Stimulated activated CD4-positive, alpha-beta T cell treated with anti-CD3 and anti-CD28 coated beads, Interleukin-1b, Interleukin-23, amount 100 ng/mL, for 1 hour (primary cell): ENCODE measurements at places on chromosomes 6 and 20.

DNA sequence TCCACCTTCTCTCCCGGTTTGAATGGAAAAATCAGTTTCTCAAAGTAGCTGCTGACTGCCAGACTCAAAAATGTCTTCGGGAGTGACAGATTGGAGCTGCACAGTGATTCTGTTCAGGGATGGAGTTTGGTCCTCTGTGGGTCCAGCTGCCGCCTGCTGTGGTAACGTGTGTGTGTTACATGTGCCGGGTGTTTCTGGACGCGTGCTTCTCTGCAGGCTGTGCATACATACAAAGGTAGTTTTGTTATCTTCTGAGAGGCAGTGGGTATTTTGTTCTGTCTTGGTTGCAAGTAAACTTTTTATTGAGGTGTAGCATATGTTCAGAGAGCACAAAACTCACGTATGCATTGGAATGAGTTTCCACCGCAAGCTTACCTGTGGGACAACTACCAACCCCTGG is 41.3 kb upstream of the NAA20 start:
- DNase-seq: no peak

- DNase-seq: no peak
Observed at GRCh38 chr6:148760568-148761526, 14.0 kb downstream of the UST start.

DNA sequence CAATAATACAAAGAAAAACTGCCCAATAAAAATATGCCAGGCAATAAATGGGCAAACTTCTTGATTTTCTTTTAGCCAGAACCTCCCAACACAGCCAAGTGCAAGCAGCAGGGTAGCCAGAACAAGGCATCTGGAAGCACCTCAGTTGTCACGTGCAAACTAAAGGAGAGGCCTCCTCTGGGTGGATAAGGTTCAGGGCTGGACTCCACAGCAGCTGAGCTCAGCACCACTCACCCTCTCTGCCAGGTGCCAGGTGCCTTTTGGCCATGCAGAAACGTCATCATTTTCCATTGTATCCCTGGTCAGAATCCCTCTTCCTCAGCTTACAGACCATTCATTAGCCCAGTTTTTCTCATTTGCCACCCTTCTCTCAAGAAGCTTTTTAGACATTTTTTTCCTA is 52.7 kb downstream of the SOD2 start:
- no peak for DNase-seq

- no peak for DNase-seq
Observed at GRCh38 chr6:98477231-98477630, 357.1 kb upstream of the POU3F2 start.
